H4 (cell line): ENCODE measurements at places on chromosomes 1 and 21. TPM values are rescaled to one million over a fixed set of nuclear protein-coding genes. Genes with fewer than 3 reads are reported as not detected.

DNA sequence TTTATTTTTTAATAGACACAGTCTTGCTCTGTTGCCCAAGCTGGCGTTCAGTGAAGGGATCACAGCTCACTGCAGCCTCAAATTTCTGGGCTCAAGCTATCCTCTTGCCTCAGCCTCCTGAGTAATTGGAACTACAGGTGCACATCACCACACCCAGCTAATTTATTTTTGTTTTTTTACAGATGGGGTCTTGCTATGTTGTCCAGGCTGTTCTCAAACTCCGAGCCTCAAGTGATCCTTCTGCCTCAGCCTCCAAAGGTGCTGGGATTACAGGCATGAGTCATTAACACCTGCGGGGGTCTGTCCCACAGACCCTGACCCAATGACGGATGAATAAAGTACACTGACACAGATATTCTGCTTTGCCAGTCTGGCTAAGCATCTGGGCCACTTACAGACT is 33.6 kb upstream of the ZZZ3 start:
- no peak for DNase-seq

DNA sequence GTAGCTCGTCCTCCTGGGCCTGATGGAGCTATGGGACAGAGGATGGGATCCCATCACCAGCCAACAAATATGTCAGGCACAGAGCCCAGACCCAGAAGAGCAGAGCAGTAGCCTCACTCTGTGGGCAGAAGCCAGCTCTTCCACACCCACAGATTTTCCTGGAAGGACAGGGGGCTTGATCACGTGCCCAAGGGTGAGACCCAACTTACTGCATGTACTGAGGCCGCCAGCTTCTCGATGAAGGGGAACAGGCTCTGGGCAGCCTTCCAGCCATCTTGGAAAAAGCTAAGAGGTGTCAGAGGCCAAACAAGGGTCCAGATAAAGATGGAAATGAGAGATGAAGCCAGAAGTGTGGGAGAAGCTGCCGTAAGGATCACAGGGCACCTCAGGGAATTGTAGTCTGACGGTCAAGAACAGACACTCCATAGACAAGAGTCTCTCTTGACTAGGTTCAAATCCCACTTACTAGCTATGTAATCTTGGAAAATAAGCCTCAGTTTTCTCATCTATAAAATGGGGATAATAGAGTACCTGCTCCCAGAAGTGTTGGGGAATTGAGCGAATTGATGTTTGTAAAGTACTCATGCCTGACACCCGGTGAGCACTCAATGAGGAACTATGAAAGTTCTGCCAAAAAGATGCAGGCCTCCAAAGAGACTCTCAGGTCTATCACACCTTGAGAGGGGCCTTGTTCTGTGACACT is 17.0 kb upstream of the TCEA3 start:
- no peak for DNase-seq

- DNase-seq: peak; percentile 96
Measured at GRCh38 chr1:203769505-203770343, 4.7 kb downstream of the LAX1 start.

GRCh38 chr1:210747890-210748289 is 386.1 kb downstream of the KCNH1 start:
- DNase-seq: no peak

DNA sequence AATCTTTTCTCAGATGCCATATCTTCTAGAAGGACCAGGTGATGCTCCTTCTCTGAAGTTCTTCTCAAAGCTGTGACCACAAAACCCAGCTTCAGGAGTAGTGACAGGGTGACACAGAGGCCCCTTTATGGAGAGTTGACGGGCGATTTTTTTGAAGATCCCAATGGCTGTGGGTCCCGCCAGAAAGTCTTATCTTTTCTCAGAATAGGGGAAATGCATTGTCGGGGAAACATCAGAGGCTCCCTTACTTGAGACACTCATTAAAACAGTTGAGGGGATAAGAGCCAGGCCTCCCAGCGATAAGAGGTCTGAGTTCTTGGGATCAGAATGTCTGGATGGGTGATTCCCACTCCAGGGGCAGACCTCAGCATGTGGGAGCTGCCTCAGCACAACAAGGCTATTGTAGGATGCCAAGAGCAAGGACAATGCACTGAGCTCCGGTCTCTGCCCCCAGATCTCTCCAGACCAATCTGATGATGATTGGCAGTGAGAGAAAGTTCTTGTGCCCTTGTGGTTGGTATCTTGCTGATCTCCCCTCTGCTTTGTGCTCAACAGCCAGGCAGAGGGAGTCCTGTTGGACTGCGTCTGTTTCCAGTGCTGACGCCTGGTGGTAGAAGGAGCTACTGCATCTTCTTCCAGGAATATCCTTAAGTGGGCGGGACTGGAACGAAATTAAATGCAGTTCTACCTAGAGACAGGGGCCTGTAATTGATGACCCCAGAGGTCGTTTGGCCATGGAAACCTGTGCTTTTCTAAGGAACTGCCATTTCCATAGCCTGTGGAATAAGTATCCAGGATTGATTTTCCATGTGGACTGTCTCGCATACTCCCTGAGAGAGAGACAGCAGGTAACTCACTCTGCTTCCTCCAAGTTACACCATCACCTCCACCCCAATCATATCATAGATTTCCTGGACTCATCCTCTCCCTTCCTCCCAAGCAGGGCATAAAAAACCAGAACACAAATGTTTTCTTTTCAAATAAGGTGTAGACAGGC is 6.8 kb upstream of the ACKR1 start:
- peak; percentile 73 for DNase-seq

DNA sequence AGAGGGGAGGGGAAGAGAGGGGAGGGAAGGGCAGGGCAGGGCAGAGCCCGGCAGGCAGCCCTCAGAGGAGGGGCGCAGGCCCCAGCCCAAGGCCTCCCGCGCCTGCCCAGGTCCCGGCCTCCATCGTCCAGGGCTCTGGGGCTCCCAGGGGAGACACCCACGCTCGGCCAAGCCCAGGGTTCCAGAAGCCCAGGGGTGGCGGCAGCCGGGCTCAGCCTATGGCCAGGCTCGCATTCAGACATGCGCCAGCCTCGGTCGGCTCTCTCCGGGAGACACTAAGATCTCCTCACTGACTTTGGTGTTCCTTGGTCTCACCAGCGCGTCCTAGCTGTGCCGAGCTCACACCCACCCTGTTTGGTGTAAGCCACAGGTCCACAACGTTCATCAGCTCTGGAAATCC is 7.1 kb upstream of the ANKRD65 start:
- DNase-seq: no peak

- peak; percentile 91 for DNase-seq
Measured at GRCh38 chr1:147167365-147167764, 4.9 kb downstream of the PRKAB2 start.

- no peak for DNase-seq
Measured at GRCh38 chr1:213409971-213410370, 358.9 kb downstream of the RPS6KC1 start.

- no peak for DNase-seq
Measured at GRCh38 chr1:247360991-247361731, 29.5 kb upstream of the ZNF496 start.

DNA sequence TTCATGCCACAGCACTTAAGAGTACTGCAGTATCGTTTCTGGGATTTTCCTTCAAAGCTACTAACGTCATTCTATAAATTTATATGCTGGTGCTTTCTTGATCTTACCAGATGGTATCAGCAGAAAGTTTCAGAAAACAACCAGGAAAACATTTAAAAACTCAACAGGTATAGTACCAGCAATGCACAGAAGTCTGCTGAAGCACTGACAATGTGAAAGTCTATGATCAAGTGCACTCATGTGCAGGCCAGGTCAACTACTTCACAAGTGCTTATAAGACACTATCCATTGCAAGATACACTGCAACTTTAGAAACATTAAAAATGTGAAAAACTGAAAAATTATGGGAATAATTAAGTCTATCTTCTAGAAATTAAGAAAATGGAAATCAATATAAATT is 34.7 kb downstream of the LYST start:
- DNase-seq: no peak

GRCh38 chr1:243595527-243596210 is 254.4 kb downstream of the AKT3 start:
- DNase-seq: no peak

DNA sequence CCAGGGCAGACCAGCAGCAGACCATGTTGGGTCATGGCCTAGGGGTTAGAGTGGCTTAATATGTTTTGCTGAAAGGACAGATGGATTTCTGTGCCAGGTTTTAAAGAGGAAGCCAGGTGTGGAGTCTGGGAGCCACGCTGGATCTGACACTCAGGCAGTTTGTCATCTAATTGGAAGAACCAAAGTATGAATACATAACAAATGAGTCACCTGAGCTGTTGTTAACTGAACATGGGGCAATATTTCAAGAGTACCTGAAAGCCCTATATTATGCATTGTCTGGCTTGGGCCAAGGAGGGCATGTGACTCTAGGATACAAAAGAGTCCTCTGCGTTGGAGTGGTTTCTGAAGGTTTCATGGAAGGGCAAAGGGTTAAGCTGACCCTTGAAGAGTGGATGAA is 70.6 kb downstream of the LMO4 start:
- DNase-seq: no peak

DNA sequence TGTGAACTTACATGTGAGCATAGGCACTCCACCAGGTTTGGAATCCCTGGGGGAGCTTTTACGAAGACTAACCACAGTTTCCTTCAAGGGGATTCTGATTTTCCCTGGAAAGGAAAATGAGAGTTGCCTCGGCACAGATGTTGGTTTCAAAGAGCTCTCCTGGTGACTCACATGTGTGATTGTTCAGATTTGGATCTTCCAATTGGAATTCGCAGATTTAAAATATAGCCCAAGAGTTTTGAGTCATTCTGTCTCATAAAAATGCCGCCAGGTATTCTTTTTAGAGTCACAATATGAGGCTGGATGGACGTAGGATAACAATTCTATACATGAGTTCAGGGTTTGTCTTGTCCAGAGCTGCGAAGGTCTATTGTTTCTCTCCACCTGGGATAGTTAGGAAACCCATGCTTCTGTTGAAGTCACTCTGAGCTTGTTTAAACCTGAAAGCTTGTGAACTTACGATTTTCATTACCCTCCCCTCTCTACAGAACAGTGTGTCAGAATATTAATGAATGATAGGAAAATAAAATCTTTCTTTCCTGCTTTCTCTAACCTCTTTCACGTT is 64.9 kb downstream of the TGFB2 start:
- no peak for DNase-seq

DNA sequence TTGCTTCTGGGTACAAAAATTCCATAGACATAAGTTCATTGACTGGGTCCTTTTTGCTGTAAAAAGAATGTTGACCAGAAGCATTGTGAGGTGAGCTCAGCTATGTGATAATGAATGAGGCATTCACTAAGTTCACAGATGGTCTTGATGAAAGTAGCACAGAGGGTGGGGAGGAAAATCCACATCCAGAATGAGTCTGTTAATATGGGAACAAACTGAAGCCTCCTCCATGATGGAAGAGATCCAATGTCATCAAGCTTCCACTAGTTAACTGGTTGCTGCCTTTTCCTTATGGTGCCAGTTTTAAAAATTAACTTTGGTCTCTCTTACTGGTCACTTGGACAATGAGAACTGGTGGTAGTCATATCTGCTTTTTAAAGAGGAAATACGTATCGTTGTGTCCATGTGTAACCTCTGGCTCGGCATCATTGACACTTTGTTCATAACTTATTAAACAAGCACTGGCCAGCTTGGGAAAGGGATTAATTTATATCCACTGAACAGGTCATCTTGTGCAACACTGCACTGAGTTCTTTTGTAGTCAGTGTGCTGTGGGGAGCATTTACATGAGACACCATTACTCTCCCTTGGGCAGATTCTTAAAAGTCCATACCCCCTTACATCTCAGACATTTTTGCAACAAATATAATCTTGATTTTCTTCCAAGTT is 88.6 kb downstream of the ADAMTS1 start:
- DNase-seq: no peak

- no peak for DNase-seq
Measured at GRCh38 chr1:11238311-11238710, 24.0 kb downstream of the MTOR start.

- DNase-seq: no peak
Measured at GRCh38 chr1:192545896-192546521, 29.6 kb upstream of the RGS1 start.

DNA sequence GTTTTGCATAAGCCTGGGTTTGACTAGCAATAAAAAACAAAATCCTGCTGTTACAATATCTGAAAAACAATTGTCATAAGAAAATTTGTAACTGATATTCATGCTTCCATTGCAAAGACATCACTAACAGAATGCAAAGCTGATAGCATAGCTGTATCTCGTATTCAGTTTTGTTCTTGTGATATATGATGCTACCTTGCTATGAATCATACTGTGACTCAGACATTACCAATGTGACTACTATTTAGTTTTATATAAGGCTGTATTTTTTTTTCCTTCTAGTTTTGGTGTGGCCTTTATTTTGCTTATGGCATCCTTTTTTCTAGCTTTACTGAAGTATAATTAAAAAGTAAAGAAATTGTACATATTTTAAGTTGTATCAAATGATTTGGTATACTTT is 1381.8 kb downstream of the MRPL39 start:
- peak; percentile 39 for DNase-seq

DNA sequence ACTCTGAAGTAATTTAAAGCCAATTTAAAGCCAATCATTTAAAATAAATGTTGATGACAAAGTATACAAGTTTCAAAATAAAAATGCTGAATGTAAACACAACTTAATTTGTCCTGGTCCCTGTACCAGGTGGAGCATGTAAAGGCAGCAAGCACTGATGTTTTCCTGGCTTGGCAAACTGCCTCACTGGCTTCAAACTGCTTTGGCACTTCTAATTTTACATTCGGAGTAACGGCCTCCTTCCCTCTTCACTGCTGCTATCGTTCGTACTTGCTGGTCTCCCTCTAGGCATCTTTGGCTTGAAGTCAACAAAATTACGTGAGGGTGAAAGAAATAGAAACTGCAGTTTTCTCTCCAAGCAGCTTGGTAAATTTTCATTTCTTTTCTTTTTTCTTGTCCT is 287.9 kb downstream of the LTN1 start:
- DNase-seq: peak; percentile 8

- no peak for DNase-seq
Measured at GRCh38 chr1:160411271-160412027, 11.1 kb downstream of the VANGL2 start.

DNA sequence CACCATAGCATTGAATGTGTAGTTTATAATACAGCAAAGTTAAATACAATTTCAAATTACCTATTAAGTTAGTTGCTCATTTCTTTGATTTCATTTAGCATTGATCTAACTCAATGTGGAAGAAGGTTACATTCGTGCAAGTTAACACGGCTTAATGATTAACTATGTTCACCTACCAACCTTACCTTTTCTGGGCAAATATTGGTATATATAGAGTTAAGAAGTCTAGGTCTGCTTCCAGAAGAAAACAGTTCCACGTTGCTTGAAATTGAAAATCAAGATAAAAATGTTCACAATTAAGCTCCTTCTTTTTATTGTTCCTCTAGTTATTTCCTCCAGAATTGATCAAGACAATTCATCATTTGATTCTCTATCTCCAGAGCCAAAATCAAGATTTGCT is at the start of gene ANGPTL3:
ANGPTL3 (plus strand) TSS at position 240 of the 400 bp plus-strand sequence; CDS start at position 287, 47 bp downstream.
- DNase-seq: no peak

ECM1 gene
- total RNA-seq: 27.5 and 28.6 TPM in 2 replicates

ASAP3 gene
- total RNA-seq: 18.4 and 36.3 TPM in 2 replicates

NBL1 gene
- 34.2 and 53.1 TPM in 2 replicates for total RNA-seq

WNT4 gene
- 0.04 TPM in 1 of 2 replicates, not detected in the other for total RNA-seq

CFH gene
- 57.0 and 74.2 TPM in 2 replicates for total RNA-seq

EFNA4 gene
- total RNA-seq: 24.4 and 26.9 TPM in 2 replicates

PADI3 gene
- total RNA-seq: 5.7 and 6.0 TPM in 2 replicates

TDRD5 gene
- total RNA-seq: not detected in 2 replicates

KRTAP13-2 gene
- total RNA-seq: not detected in 2 replicates

SNRPE gene
- total RNA-seq: 224 and 227 TPM in 2 replicates

MROH9 gene
- total RNA-seq: not detected in 2 replicates
